Hematopoietic multipotent progenitor cell (in vitro differentiated cells): ENCODE measurements at places on chromosomes 5 and 9.
A peak's percentile ranks its signal among the peaks of the same experiment; 100 is the strongest.

GRCh38 chr5:151126199-151126645, 31.4 kb downstream of the ANXA6 start:
- peak; percentile 48 for DNase-seq

DNA sequence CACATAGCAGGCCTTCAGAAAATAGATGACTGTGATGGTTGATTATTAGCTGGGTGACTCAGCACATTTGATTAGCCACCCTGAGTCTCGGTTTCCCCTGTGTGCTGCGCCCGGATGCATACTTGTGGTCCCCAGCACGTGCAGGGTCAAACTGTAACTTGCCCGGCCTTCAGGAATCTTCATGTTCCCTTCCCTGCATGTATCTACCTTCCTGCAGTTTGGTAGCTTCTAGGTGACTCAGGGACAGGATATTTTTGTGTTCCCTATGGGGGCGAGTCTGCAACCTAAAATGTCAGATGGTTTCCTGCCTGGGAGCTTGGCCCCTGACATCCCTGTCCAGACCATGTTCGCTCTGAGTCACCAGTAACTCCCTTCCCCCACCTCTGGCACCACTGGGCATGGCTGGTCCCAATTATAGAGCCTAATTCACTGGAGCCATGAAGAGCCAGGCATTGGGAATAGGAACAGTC, 13.2 kb downstream of the PTGS1 start:
- DNase-seq: no peak

DNA sequence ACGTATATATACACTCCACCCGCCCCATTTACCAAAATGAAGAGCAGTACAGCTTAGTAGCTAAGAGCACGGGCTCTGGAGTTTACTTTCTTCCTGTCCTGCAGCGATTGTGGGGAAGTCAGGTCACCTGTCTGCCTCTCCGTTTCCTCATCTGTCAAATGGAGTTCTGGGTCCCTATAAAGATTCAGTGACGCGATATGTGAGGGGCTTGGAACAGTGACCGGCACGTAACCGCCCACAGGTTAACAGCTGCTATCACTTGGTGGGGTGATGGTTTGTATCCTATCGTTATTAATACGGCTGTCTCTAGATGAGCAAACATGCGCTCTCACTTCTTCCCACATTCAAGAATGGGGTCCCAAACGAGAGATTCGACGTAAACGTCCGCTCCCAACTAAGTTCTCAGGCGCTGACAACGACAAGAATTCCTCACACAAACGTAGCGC, 426 bp downstream of the FAM114A2 start:
- DNase-seq: no peak

GRCh38 chr9:111095441-111095840, 57.2 kb upstream of the LPAR1 start:
- no peak for DNase-seq

GRCh38 chr9:125986966-125987365, 239.8 kb downstream of the PBX3 start:
- DNase-seq: no peak

GRCh38 chr9:120454467-120454866, 125.5 kb downstream of the CDK5RAP2 start:
- DNase-seq: no peak

DNA sequence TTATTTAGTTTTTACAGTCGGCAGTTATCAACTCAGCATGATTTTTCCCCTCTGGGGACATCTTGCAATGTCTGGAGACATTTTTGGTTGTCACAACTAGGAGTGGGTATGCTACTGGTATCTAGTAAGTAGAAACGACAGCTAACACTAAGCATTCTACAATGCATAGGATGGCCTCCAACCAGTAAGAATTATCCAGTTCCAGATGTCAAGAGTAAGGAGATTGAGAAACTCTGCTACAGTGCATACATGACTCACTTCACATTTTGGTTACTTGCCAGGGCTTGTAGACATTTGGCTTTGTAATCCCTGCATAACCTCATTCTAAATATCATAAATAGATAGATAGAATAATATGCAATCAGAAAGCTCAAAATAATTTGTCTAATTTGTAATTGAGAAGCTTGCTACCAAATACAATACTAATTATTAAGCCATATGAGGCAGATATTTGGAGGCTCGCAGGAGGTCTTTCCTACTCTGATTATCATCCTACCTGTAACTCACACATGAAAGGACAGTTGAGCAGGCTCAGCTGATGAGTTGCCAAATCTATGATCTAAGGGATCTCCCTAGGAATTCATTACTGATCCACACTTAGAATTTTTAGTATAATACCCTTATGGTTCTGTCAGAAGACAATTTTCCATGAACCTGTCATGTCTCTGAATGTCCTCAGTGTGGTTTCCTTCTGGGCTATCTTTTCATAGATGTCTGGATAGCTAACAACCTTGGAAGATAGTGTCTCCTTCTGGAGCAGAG, 346.9 kb upstream of the TLE4 start:
- DNase-seq: no peak

DNA sequence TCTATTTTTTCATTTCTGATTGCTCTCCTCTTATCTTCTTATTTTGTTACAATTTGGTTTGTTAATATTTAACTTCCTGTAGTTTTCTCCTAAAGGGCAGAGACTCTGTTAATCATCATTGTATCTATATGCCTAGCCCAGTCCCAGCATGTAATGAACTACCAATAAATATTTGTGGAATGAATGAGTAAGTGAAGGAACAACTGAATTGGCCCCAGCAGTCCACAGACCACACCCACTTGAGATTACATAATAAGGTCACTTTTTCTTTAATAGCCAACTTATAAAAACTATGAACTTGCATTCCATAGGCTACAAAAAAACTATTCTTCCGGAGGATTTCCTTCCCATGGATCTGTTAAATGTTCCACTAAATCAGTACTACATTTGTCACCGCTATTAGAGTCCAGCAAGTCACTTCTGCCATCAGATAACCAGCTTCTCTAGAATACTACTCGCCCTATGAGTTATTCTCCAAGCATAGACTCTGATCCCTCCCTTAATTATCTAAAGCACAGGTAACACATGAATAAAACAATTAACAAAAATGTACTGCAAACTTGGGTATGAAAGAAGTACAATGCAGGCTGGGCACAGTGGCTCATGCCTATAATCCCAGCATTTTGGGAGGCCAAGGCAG, 27.5 kb upstream of the TNPO1 start:
- no peak for DNase-seq

DNA sequence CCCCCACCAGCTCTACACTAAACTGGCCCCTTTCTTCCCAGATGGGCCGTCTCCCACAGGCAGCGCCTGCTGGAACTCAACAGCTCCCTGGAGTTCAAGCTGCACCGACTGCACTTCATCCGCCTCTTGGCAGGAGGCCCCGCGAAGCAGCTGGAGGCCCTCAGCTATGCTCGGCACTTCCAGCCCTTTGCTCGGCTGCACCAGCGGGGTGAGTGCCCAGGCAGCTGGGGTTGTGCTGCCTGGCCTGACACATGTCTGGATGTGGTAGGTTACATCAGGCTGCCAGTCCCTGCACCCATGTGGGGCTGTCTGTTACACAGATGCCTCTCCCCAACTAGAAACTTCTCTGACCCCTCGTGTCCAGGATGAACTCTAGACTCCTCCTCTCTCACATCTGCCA, 9.8 kb downstream of the NHP2 start:
- no peak for DNase-seq

DNA sequence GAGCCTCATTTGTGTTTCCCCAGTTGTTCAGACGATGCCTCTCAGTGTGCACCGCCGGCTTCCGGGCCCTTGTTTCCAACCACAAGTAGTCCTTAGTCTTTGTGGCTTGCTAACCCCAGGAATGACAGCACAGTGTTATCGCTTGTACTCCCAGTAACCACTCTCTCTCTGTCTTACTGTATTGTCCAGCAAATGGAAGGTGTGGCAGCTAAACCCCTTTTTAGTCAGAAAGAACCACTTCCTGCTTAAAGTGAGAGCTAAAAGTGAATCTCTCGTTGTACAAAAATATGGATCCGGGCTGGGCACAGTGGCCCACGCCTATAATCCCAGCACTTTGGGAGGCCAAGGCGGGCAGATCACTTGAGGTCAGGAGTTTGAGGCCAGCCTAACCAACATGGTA, 61.3 kb downstream of the ENC1 start:
- no peak for DNase-seq

- peak; percentile 81 for DNase-seq
Observed at GRCh38 chr9:70080481-70081119, 37.0 kb downstream of the MAMDC2 start.

GRCh38 chr5:124452412-124452811, 294.0 kb downstream of the ZNF608 start:
- DNase-seq: no peak

DNA sequence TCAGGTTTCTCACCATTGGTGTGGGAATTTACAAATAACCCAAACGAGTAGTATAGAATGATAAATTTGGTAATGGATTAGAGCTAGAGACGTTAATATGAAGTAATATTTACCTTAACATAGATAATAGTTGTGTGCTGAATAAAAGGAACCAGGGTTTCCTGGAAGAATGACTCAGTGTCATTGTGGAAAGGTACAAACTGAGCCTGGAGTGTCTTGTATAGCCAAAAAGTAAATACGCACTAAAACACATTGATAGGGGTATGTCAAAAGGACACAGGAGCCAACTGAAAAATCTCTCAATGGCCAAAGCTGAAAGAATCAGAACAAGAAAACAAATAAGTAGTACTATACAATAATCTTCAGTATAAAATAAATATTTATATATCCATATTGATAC, 363.5 kb downstream of the SLCO4C1 start:
- no peak for DNase-seq

DNA sequence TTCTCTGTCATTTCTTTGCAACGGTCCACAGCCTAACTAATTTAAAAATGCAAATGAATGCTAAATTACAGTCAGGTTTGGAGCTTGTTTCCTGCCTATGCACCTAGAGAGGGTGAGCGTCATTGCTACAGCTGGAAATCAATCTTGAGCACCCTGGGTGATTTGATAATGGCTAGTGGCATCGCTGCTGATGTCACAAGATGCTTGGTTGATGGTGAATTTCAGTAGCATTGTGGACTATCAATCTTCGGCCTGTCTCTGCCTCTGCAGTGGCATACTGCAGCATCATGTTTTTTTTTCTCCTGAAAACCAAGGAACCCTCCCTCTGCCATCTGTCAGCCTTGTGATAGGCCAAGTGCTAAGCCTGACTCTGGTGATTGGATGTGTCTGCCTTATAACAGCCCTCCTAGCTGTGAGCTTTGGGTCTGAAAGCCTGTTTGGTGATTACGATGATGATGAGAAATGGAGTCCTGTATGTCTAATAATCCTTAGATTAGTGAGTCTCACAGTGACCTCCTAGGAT, 75.3 kb downstream of the NMUR2 start:
- no peak for DNase-seq

DNA sequence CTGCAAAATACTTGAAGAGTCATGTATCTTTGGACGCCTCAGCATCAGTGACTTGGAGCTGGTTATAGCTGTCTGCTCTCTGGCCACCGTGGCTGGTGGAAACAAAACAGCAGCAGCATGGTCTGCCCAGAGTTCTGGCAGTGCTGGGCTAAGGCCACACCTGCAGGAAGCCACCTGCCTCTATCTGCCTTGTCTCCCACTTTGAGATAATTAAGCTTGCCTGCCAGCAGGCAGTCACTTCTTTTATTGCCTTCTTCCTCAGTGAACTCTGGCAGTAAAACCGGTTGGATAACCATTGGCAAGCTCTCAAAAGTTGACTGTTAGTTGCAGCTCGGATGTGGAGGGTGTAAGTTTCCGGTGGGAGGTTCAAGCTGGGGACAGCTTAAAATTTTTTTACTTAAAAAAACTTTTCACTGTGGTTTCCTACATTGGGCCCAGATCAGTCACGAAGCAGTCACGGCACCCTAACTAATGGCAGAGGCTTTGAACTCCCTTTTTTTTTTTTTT, 4.9 kb downstream of the SMIM3 start:
- DNase-seq: peak; percentile 90

- peak; percentile 96 for DNase-seq
Observed at GRCh38 chr5:81971712-81972491, at the start of gene ATG10. Gene ATG10 (plus strand): TSS chr5:81972023. CDS start chr5:81987571, 15,548 bp downstream.

GRCh38 chr9:99412606-99413005, 190.5 kb downstream of the SEC61B start:
- DNase-seq: no peak

DNA sequence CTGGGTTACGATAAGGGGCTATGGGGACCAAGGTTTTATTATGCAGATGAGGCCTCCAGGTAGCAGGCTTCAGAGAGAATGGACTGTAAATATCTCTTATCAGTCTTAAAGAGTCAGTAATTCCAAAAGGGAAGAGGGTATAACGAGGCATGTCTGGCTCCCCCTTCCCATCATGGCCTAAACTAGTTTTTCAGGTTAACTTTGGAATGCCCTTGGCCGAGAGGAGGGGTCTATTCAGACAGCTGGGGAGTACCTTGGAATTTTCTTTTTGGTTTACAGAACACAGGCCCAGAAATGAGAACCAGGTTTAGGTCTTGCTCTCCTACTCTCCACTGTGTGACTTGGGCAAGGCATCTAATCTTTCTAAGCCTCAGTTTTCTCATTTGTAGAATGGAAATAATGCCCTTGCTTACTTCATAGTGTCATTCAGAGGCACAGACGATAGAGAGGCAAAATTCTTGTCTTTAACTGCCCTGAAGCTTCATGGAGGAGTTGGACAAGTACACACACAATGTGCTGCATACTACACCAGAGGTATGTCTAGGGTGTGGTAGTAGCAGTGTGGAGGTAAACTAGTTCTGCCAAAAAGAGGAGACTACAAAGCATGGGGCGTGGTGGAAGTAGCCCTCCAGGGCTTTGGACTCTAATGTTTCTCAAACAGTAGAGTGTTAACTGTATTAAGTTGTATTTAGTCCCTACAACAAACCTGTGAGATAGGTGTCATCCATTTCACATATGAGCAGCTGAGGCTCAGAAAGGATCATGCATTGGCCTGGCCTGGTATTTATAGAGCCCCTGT, 45.5 kb downstream of the IRF1 start:
- no peak for DNase-seq

GRCh38 chr5:64069486-64069885, 96.2 kb upstream of the RNF180 start:
- no peak for DNase-seq

DNA sequence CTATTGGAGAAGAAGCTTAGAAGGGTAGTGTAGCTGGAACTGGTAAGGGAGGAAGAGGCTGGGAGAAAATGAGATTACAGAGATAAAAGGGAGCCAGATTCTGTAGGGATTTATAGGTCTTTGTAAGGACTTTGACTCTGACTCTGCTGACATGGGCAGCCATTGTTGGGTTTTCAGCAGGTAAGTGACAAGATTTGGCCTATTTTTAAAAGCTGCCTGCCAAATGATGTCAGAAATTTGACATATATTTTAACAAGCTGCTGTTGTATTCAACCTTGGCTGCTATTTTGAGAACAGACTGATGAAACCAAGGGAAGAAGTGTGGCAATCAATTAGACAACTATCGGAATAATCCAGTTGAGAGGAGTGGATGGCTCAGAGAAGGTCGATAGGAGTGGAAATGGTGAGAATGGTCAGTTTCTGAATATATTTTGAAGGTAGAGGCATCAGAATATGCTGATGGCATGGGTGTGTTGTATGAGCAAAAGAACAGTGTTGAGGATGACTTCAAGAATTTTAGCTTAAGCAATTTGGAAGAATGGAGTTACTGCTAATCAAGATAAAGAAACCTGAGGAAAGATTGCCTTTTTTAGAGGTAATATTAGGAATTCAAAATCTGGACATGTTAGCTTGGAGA, 56.8 kb downstream of the KCTD16 start:
- DNase-seq: no peak

GRCh38 chr5:150279330-150280020, 10.1 kb downstream of the CAMK2A start:
- no peak for DNase-seq
